Muscle of back (tissue), 13 donors: ENCODE measurements at places on chromosomes 2 and 18.

DNA sequence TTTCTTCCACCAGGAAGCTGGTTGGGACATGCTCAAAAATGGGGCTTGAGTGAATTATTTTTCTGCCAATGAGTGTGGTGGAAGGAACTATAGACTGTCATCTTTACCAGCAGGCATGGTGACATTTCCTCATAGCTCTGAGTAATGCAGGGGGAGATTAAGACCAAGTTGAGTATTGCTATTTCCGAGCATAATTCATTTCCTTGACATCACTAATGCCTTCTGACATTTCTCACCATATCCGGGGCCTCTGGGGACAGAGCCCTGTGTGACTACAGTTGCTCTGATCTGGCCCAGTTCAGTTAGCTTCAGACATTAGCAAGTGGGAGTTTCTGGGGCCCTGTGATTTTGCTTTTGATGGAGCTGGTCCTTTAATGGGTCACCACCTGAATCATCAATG lies 410.4 kb downstream of the MEIS1 start:
- DNase-seq = no peak

- no peak for DNase-seq
Measured at GRCh38 chr2:20496076-20496872, 49.4 kb downstream of the RHOB start.

GRCh38 chr18:60082790-60083189 lies 183.0 kb downstream of the PMAIP1 start:
- no peak for DNase-seq

DNA sequence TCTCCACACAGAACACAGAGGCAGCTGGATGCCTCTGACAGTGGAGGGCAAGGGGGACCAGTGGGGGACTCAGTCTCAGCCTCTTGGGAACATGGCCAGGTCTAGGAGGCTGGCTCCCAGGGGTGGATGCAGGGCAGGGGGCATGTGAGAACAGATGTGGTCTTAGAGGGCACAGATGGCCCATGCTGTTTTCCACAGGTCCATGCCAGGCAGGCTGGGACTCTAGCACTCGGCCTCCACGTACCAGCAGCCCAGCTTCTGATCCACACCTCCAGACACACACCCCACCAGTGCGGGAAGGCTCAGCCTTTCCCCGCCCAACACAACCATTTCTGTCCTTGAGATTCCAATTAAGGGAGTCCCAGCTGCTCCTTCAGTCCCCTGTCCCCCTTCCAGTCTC lies 42.4 kb downstream of the TNS1 start:
- DNase-seq = no peak

DNA sequence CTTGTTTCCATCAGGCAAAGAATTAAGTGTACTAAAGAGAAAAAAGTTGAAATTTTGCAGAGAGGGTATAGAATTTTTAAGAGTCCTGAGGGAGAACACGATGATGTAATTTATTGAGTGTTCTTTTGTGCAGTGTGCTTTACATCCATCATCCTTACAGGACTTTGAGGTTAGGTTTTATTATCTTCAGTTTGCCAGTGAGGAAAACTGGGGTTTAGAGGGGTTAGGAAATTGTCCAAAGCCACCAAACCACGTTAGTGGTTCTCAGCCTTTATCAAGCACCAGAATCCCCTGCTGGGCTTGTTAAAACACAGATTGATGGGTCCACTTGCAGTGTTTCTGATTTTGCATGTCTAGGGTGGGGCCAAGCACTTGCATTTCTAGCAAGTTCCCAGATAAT lies 277.5 kb downstream of the KCNS3 start:
- no peak for DNase-seq
